ENCODE measurements at places on chromosomes 6 and 20. TPM values are rescaled to one million over a fixed set of nuclear protein-coding genes. Genes with fewer than 3 reads are reported as not detected.

- no peak for DNase-seq
Observed at GRCh38 chr6:121630716-121631115, 195.3 kb downstream of the GJA1 start.

GRCh38 chr6:32148289-32149091 lies 3.2 kb downstream of the PRRT1 start:
- DNase-seq = peak; percentile 90

The PAQR8 gene
- total RNA-seq = 3.9 TPM

The TCP11 gene
- not detected for total RNA-seq

DNA sequence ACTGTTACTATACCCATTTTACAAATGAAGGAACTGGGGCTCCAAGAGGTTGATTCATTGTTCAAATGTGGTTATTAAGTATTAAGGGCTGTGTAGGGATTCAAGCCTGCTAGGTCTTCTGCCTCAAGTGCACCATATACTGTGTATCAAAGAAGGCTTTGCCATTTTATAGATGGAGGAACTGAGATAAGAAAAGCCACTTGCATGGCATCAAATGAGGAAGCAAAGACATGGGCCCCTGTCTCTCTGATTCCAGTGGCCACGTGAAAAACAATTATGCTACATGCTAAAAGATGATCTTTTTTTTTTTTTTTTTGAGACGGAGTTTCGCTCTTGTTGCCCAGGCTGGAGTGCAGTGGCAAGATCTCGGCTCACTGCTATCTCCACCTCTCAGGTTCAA lies 67.0 kb downstream of the TMEM200A start:
- no peak for DNase-seq

The ZNF311 gene
- total RNA-seq = 0.90 TPM

DNA sequence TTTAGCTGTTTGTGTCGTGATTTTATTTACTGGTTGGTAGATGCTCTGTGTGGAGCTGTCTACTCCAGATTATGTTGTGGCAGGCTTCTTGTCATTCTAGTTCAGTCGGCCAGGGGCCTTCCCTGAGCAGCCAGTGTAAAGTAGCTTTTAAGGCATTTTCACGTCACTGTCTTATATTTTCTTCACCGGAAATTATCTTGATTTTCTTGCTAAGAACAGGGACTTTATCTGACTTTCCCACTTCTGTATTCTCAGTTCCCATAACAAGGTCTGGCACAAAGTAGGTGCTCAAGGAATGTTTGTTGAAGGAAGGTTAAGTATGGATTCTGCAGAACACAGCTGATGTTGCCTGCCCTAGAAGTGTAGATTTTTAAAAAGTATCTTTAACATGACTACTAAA lies 868 bp downstream of the LTV1 start:
- no peak for DNase-seq

GRCh38 chr20:33301192-33301930 lies 18.3 kb downstream of the BPIFB1 start:
- no peak for DNase-seq

- DNase-seq = no peak
Observed at GRCh38 chr20:45320948-45321595, 13.0 kb upstream of the MATN4 start.

- no peak for DNase-seq
Observed at GRCh38 chr20:34362502-34363061, 491 bp upstream of the ITCH start.

DNA sequence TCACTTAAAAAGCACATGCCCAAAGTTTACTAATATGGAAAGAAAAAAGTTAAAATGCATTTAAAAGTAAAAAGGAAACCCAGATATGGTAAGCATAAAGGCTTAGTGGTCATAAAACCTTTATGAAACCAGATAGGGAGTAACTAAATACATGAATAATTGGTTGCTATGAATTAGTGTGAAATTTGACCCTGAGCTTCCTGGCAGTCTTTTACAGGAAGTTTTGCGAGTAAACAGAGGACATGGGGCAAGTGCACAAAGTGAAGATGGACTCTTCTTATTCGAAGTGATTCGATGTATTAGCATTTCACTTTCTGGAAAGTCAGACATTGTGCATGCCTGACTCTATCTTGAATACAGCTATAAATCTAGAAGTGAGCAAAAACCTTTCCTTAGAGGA lies 90.9 kb upstream of the MLIP start:
- DNase-seq = no peak

The SSTR4 gene
- total RNA-seq = not detected

DNA sequence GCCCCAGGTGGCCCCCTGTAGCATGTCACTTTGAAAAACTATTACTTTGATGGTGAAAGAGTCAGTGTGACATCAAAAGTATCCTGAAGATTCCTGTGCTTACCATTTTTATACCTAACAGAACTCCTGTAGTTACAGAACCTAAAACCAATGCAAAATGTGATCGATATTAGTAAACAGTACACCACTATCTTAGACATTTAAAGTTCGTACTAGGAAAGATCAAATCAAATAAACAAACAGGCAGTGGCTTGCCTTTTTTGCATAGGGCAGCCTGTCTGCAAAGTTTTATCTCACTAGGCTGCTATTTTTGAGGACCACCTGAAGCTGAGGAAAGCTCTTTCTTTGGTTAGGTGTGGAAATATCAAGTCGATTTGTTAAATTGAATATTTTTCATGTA lies 944.0 kb upstream of the CITED2 start:
- DNase-seq = no peak

DNA sequence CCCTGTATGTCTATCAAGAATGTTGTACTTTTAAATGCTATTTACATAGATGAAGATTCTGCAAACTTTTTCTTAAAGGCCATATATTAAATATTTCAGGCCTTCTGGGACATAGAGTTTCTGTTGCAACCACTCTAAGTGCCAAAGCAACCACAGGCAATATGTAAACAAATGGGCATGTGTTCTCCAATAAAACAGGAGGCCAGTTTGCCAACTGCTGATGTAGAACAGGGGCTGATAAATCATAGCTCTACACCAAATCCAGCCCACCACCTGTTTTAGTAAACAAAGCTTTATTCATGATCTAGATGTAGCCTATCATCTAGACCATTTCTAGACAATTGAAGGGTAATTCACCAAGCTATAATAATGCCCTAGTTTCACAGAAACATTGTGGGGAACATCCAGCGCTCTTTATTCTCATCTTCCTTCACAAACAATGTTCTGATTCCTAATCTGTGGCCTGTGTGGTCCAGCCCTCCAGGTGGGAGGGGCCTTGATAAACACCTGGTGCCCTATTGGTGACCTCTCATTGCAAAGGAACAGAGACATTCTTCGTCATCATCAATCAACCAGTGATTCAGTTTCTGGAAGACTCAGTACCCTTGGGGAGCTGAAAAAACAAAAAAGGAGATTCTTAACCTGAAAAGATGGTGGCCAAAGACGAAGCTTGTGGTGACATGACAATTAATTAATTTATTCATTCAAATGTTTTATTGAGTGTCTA lies 80.2 kb downstream of the PREP start:
- no peak for DNase-seq

- DNase-seq = no peak
Observed at GRCh38 chr6:145214570-145214969, 520.8 kb downstream of the EPM2A start.

The C6orf132 gene
- 2.3 TPM for total RNA-seq

- DNase-seq = no peak
Observed at GRCh38 chr20:33926425-33926824, 67.3 kb upstream of the RALY start.

DNA sequence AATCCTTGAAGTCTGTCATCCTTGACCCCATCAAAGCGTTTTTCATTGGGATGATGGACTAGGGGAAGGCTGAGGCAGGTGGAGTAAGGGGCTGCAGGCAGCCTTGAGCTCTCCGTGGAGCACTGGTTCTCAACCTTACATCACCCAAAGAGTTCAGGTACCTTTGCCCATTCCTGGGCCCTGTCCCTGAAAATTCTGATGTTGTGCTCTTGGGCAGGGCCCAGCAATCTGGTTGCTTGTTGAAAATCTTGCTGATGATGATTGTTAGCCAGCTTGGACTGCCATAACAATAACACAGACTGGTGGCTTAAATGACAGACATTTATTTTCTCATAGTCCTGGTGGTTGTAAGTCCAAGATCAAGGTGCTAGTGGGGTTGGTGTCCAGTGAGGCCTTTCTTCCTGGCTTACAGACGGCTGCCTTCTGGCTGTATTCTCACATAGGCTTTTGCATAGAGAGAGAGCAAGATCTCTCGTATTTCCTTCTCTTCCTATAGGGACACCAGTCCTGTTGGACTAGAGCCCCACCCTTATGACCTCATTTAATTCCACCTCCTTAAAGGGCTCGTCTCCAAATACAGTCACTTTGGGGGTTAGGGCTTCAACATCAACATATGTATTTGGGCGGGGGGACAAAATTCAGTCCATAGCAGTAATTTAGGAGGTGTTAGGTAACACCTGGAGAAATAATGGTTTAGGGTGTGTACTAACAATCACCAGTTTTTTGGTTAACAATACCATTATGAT lies 104.9 kb downstream of the PLEKHG1 start:
- no peak for DNase-seq

DNA sequence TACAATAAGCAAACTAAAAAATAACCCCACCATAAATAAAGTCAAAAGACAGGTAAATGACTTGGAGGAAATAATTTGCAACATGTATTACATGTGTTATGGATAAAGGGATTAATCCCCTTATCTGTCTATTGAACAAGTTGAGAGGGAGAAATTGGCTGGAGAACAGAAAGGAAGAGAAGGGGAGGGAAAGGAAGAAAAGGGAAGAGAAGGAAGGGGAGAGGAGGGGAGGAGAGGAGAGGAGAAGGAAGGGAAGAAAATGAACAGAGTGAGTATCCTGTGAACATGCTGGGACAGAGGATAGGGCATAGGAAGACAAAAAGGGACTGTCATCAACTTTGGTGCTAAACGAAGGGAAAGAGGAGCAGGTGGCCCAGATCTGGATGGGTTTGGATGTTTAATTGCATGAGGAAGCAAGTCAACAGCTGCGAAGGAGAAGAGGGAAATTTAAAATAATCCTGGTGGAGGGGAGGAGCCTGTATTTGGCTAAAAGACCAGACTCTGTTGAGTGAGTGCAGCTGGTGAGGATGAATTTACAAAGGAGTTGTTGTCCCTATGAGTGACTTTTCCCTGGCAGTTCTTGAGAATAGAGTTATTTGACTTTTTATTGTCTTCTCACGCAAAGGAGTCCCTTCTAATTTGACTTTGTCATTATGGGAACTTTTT lies 14.2 kb upstream of the SHLD1 start:
- no peak for DNase-seq

- no peak for DNase-seq
Observed at GRCh38 chr6:9937031-9937763, 477.7 kb downstream of the TFAP2A start.

DNA sequence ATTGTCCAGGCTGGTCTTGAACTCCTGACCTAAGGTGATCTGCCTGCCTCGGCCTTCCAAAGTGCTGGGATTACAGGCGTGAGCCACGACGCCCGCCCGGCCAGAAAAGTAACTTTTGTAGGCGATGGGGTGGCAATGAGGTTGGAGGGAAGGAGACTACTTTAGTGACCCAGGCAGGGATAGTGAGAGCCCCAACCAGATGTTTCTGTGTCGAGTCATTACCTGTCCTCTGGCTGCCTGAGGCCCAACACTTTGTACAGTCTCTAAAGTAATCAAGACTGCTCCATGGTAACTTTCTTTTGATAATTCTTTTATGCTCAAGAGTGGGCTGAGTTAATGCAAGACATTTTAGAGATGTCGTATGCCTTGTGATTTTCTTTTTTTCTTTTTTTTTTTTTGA lies 6.8 kb downstream of the SASH1 start:
- DNase-seq = no peak

GRCh38 chr20:58892141-58892931 lies 39.8 kb downstream of the GNAS start:
- DNase-seq = peak; percentile 91

The PNISR gene
- 79.0 TPM for total RNA-seq

The DLK2 gene
- 0.14 TPM for total RNA-seq

- DNase-seq = no peak
Observed at GRCh38 chr6:34120953-34121675, 24.8 kb downstream of the GRM4 start.

The UBE2C gene
- not detected for total RNA-seq

The VSX1 gene
- total RNA-seq = not detected

GRCh38 chr6:115976321-115976870 lies 84.3 kb downstream of the FRK start:
- no peak for DNase-seq

DNA sequence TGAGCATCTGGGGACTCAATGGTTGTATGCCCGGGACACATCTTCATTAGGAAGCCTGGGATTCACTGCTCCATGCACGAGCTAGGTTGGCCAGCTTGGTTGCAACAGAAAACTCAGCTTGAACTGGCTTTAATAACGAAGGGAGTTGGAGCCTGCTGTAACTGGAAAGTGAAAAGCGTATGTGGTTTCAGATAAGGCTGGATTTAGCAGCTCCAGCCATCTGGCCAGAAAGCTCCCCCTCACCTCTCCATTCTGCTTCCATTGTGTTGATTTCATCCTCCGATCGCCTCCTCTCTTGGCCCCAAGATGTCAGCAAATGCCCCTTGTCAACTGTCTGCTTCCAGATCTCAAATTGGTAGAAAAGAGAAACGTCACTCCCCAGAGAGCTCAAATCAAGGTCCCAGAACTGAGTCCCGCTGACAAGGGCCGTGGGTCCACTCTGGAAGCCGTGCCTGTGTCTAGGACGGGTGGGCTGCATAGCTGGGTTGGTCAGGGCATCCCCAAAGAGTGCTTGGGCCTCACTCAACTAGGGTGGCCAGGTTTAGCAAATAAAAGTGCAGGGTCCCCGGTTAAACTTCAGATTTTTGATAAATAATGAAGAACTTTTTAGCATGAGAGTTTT lies 117.0 kb upstream of the PMEPA1 start:
- DNase-seq = peak; percentile 24

DNA sequence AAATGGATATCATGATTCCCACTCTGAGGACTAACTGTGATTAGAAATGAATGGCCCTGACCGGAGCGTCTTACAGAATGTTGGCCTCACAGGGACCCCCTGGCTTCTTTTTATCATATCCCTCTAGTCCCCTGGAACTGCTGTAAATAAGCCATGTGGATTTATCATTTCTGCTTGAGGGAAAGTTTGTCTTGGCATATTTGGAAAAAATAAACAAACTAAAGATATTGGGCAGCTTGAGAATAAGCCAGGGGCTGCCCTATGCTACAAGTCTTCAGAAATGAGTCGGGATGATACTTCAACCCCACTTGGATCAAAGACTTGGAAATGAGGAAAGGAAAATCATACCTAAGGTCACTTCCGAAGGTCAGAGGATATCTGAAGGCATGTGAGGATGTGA lies 179.1 kb downstream of the THBS2 start:
- DNase-seq = no peak

The C2 gene
- 14.0 TPM for total RNA-seq

- no peak for DNase-seq
Observed at GRCh38 chr6:117561128-117561527, 41.2 kb downstream of the GOPC start.

The CCN5 gene
- total RNA-seq = 342 TPM

GRCh38 chr6:100153636-100154275 lies 159.7 kb upstream of the MCHR2 start:
- no peak for DNase-seq

The ARHGAP40 gene
- not detected for total RNA-seq

The TEAD3 gene
- 69.8 TPM for total RNA-seq

- no peak for DNase-seq
Observed at GRCh38 chr6:16035488-16036080, 93.3 kb upstream of the MYLIP start.

The CD40 gene
- total RNA-seq = 9.6 TPM

- no peak for DNase-seq
Observed at GRCh38 chr6:16840291-16840690, 79.0 kb upstream of the ATXN1 start.

The LINC00237 gene
- not detected for total RNA-seq

- DNase-seq = no peak
Observed at GRCh38 chr20:41621421-41621820, 3.2 kb upstream of the CHD6 start.

- DNase-seq = no peak
Observed at GRCh38 chr6:37724530-37725220, 27.0 kb upstream of the MDGA1 start.

Data from posterior vena cava (tissue), 2 donors.